ENCODE measurements at places on chromosomes 4 and X.

DNA sequence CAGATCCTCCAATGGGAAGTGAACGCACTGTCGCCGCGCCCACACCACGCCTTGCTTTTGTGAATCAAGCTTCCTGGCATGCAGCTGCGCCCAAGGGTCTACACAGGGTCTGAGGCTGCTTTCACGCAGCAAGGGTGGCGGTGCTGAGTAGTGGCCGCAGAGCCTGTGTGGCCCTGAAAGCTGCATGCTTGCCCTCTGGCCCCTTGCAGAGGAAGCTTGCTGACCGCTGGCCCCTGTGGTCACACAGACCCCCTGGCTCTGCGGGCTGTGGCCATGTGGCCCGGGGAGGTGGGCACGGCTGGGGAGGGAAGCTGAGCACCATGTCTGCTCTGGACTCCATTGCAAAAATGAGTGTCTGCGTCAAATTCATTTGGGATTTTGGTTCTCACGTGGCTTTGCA, 8.8 kb downstream of the DOK7 start:
- DNase-seq = no peak

DNA sequence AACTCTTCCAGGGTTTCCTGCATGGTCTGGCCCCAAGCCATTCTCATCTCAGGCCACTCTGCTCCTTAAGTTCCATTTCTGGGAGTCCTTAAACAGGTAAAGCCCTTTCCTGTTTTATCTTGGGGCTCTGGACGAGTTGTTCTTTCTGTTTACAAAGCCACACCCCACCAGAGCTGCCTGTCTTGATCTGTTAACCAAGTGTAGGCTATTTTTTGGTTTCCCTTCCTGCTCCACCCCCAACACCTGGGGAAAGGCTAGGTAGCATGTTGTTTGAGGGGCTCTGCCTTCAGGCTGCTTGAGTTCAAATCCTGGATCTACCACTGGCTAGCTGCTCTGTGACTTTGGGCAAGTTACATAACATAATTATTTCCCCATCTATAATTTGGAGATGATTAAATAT, 40.0 kb downstream of the ERVMER34-1 start:
- DNase-seq = no peak

GRCh38 chr4:7824218-7824617, 115.4 kb downstream of the AFAP1 start:
- peak; percentile 58 for DNase-seq

DNA sequence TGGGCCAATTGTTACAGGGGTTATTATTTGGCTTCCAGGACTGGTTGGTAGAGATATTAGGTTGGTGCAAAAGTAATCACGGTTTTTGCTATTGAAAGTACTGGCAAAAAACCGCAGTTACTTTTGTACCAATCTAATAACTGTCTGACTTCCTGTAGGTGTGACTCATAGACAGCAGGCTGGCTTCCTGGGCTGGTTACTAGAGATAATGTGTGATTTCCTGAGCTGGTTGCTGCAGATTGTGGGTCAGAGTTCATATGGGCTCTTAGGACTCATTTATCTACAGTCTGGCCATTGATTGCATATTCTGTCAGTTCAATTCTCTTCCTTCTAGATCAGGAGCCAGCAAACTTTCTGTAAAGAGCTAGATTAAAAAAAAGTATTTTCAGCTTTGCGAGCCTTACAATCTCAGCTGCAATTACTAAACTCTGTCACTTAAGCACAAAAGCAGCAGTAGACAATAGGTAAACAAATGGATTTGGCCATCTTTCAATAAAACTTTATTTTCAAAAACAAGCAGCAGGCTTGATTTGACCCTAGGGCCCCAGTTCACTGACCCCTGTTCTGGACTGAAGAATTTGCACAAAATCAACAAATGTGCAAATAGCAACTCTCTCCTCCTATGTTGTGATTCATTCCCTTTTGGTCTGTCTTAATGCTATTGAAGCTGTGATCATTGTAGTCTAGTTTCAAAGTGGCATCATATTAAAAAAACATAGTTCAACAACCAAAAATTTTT, 50.8 kb upstream of the BOD1L1 start:
- DNase-seq = no peak

DNA sequence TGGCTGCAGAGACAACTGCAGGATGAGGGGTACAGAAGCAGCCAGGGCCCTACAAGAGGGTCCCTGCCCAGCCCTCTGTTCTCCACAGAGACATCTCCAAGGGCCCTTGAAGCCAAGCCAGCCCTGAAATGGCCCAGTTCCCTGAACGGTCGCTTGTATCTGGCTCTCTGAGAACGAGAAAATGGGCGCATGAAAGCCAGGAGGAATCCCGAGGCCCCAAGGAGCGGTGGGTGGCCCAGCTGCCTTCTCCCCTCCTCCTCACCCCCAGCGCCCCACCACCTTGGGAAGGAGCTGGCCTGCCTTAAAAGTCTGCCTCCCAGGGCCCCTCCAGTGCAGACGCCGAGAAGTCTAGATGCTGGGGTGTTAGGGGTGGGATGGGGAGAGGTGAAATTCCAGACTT, 5.7 kb downstream of the ZNF185 start:
- DNase-seq = no peak

DNA sequence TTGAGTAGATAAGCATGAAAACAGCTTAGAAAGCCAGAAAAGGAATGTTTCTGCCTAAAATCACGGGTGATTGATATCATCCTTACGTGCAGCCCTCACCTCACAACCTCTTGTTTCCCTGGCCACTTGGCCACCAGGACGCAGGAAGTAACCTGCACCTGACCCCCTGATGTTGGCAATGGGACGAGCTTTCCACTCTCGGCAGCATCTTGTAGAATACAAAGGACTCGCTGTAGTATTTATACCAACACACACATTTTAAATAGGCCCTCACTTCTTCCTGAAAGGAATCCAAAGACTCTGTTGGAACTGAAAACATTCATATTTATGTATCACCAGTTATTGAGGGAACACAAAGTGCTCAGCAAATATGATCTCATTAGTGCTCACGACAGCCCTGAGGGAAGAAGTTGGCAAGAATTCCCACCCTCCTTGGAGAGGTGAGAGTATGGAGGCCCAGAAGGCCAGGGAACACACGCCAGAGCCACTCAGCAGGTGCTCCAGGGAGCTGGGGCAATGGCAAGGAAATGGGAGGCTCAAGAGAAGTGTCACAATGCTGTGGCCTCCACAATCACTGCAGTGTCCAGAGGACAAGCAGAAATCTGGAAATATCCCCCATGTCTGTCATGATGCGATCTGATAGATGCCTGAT, 103.3 kb upstream of the KIT start:
- DNase-seq = no peak

GRCh38 chr4:27042411-27042810, 181.8 kb downstream of the STIM2 start:
- no peak for DNase-seq

GRCh38 chr4:2642968-2643367, 106.5 kb downstream of the FAM193A start:
- no peak for DNase-seq

- no peak for DNase-seq
Measured at GRCh38 chr4:153488006-153488891, 22.1 kb downstream of the TMEM131L start.

DNA sequence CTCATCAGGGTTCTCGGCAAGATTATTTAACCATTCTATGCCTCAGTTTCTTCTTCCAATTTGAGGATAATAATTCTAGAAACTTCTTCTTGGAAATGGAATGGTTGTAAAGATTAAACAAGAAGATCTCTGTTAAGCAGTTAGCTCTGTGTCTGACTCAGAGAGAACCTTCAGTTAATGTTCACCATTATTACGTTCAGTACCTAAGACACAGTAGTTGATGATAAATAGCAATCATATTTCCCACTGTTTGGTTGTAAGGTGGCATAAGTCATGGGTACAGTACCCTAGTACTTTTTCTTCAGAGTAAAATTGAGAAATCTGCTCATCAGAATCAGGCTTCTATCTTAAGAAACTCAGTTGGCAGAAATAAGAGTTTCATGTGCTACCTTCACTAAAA, 366.5 kb upstream of the BOD1L1 start:
- no peak for DNase-seq

- no peak for DNase-seq
Measured at GRCh38 chr4:18722748-18723191, 701.2 kb upstream of the LCORL start.

DNA sequence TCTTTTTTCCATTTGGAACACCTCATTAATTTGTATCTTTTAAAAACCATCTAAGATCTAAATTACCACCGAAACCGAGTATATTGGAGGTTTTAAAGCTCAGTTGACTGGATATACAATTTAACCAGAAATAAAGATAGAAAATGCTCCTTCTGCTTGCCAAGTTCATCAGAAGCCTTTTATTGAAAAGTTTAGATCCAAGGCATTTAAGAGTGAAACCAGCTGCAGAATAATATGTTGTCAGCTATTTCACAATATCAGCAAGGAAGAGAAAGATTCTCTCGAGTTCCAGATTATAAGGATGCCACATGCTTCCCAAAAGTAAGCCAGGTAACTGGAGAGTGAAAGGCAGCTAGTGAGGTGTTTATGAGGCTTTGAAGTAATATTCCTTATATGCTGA, 217.4 kb downstream of the DCTD start:
- DNase-seq = no peak

DNA sequence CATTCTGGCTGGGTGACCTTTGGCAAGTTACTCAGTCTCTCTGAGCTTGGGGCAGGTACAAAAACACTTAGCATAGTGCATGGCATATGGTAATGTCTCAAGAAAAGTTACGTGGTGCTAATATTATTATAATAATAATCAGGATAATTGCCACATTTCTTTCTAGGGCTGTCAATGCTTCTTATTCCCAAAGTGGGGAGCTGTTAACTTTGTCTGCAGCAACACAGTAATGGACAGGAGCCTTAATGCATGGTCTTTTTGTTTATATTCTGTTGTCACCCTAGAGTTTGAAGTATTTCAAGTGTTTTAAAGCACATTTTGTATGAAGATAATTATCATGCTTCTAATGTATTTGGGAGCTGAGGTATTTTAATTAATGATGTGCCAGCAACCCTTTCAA, 121.8 kb downstream of the FHIP1A start:
- DNase-seq = no peak

- no peak for DNase-seq
Measured at GRCh38 chrX:69179380-69179911, 14.2 kb upstream of the PJA1 start.

DNA sequence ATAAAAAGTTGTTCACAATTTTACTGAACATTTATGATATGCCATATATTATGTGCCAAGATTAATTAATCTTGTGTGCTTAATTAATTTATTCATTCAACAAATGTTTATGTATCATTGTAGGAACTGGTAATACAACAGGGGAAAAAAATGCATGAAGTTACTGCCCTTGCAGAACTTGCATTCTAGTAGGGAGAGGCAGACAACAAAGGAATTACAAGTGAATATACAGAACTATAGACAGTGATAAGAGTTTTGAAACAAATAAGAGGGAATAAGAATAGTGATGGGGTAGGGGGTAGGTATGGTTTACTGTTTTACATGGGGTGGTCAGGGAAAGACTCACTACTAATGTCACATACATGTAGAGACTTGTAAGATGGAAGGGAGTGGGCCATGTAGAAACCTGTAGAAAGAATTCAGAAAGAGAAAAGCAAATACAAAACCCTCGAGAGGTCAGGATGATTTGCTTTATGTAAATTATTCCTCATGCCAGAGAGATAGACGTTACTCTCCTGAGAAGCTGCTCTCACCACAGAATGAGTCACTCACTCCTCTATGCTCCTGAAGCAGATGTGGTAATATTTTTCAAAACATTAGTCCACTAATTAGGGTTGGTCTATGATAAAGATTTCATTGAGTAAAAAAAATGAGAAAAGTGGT, 855.0 kb upstream of the GRID2 start:
- peak; percentile 72 for DNase-seq

DNA sequence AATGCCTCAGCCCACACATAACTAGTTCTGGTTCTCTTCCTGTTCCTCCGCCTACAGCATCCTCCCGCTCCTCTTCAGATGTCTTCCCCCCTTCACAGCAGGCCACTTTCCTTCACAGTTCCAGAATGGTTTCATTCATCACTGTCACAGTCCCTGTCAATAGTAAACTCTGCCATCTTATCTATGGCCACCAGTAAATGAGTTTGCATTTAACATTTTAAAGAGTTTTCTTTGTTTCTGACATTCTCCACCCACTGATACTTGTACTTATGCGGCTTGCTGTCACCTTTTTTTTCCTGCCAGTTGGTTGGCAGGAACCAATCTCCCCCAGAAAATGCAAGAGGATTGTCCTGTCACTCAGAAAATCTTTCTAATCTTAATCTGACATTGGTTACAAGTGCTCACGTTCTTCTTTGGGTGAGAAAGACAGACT, 114.1 kb downstream of the GLUD2 start:
- DNase-seq = no peak

DNA sequence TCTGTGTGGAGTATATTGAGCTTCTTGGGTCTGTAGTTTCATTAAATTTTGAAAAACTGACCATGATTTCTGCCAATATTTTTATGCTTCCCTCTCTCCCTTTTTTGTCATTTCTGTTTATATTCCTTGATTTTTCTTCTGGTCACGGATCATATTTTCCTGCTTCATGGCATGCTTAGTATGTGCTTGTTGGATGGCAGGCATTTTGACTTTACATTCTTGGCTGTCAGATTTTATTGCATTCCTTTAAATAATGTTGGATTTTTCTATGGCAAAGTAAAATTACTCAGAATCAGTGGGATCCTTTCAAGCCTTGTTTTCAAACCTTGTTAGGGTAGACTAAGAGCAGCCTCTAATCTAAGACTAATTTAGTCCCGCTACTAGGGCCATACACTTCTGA, 531.8 kb downstream of the IL15 start:
- no peak for DNase-seq

GRCh38 chr4:41465146-41465761, 72.7 kb upstream of the LIMCH1 start:
- DNase-seq = no peak

DNA sequence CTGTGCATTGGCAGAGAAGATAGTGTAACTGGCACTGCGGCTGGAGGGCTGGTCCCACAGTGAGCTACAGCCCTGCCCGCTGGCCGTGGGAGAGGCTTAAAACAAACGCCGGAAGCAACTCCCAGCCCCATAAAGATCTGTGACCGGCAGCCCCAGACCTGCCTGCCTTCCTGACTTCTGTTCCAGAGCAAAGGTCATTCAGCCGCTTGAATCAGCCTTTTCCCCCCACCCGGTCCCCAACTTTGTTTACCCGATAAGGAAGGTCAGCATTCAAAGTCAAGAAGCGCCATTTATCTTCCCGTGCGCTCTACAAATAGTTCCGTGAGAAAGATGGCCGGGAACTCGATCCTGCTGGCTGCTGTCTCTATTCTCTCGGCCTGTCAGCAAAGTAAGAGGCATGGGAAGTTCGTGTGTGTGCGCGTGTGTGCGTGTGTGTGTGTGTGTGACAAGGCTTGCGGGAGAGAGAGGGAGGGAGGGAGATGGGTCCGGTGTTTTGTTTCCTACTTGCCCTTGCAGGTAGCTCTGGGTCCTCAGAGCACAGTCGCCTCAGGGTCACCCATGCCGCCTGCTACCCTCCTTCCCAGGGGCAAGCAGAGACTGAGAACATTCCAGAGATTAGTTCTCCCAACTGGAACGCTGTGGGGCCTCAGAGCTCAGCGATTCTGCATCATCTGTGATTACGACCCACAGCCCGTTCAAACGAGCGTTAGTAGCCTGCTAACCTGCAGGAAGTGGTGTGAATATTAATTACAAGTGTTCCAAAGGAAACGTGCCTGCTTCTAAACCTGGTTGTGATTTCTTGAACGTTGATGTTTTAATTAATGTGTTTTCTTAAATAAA, at the start of gene MGST2:
MGST2 (plus strand) TSS at position 130 of the 840 bp plus-strand sequence; CDS start at position 331, 201 bp downstream.
- DNase-seq = no peak

GRCh38 chr4:36269101-36269500, 12.3 kb upstream of the DTHD1 start:
- DNase-seq = no peak
